Activated naive CD4-positive, alpha-beta T cell treated with anti-CD3 and anti-CD28 coated beads, Interleukin-2, amount 50 U/mL, for 72 hours (primary cell): ENCODE measurements at places on chromosomes 12 and 14. TPM values are rescaled to one million over a fixed set of nuclear protein-coding genes. Genes with fewer than 3 reads are reported as not detected.

Gene RERG
- total RNA-seq: not detected

Gene TAMALIN
- total RNA-seq: 32.9 TPM

Gene ETNK1
- total RNA-seq: 66.5 TPM

Gene KCNJ8
- not detected for total RNA-seq

- no peak for DNase-seq
These were observed 214.6 kb upstream of the TMEM132C start for GRCh38 chr12:128052331-128052730.

- no peak for DNase-seq
These were observed 11.4 kb upstream of the NOPCHAP1 start for GRCh38 chr12:104974626-104975290.

DNA sequence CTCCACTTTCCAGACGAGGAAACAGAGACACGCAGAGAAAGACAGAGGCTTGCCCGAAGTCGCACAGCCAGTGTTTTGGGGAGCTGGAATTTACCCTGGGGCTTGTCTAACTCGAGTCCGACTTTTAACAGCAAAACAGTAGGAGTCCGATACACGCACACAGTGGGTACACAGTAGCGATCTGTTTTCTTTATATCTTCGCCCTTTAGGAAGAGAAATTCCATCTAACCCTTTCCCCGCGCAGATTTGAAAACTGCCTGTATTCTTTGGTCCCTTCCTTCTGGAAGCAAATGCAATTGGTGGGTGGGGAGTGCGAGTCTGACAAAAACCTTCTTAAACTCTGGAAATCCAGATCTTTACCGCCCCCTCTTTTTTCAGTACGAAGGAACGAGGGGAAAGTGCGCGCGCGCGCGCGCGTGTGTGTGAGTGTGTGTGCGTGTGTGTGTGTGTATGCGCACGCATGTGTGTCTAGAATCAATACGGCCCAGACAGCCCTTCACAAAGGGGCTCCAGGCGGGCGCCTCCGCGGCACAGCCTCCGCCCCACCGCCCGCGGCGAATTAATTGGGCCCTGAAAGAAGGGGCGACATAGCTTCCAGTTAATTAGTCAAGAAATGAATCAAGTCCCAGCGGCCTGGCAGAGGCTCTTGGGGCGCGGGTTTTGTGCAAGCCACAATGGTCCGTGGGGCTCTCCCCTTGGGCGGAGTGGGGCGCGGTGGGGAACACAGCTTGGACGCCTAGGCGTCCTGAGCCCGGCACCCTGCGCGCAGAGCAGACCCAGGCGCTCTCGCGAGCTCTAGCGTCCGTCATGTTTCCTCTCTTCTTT, 14.0 kb upstream of the TBX3 start:
- DNase-seq: no peak

GRCh38 chr12:20376984-20377383, 8.6 kb downstream of the PDE3A start:
- no peak for DNase-seq

DNA sequence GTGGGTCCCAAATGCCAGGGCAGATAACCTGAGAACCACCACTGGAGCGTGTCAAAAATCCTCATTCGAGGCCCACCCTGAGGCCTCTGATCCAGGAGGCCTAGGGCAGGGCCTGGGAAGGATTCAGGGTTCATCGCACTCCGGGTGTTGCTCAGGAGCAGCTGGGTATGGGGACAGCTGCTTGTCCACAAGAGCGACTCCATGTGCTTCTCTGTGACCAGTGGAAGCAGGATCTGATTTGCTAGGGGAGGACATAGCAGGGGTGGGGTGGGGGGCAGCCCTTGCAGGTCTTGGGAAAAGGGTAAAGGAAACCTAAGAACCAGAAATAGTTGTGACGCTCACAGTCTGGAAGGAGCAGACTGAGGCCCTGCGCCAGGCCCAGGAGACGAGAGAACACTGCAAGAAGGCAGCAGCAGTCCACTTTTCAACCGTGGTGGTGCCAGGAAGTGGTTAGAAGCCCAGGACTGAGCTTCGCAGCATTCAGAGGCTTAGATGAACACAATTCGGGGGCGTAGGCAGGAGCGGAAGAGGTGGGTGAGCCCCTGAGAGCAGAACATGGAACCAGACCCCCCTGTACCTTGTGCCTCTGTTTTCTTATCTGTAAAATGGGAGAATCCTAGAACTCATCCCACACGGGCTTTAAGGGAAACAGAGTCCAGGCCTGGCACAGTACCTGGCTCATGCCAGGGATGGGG, 33.7 kb downstream of the ITPK1 start:
- no peak for DNase-seq

DNA sequence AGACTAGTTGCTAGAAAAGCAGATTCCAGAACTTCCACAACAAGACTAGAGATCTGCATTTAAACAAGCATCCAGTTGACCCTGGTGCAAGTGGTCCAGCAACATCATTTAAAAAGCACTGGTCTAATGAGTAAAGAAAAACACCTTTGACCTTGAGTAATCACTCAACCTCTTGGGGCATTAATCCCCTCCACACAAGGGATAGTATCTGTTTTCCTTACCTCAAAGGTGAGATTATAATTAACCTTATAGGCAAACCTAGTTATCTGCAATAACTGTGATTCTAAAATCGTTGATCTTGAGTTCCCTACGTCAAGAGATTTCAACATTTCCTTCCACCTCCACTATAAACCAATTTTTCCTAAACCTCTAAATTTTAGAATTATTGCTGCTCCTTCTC, 1.1 kb downstream of the KDM5A start:
- DNase-seq: no peak

GRCh38 chr12:14613718-14614117, 46.0 kb upstream of the PLBD1 start:
- no peak for DNase-seq

DNA sequence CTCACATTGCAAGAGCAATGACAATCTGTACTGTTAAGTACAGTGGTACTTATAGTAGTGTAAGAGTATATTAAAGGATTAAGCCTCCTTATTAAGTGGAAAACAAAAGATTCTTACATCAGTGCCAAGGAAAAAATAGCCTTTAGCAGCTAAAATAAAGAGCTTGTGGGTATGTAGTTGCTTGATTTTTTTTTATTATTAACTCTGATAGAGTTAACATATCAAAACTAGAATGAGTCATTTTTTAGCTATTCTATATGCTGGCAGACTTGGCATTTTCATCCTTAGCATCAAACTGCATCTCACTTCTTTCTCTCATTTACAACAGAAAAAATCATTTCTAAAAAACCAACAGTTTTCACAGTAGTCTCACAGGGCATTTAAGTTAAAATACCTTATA, 86.5 kb downstream of the ATP2B1 start:
- DNase-seq: no peak
